ENCODE measurements at places on chromosomes 2 and 18. TPM values are rescaled to one million over a fixed set of nuclear protein-coding genes. Genes with fewer than 3 reads are reported as not detected.

Gene MERTK
- total RNA-seq, result 0.69 TPM

Gene SERPINB5
- not detected for total RNA-seq

Gene TMBIM1
- 100 TPM for total RNA-seq

Gene DAW1
- not detected for total RNA-seq

Gene EVX2
- not detected for total RNA-seq

Gene RAB6C
- not detected for total RNA-seq

Gene RPRM
- not detected for total RNA-seq

Gene IHH
- not detected for total RNA-seq
